HEK293T (cell line): ENCODE measurements at places on chromosomes 3 and 15.
A peak's percentile ranks its signal among the peaks of the same experiment; 100 is the strongest.

- no peak for DNase-seq
Measured at GRCh38 chr15:88491158-88491557, 23.6 kb downstream of the MRPS11 start.

- no peak for DNase-seq
Measured at GRCh38 chr3:142706321-142707127, 17.3 kb upstream of the TRPC1 start.

DNA sequence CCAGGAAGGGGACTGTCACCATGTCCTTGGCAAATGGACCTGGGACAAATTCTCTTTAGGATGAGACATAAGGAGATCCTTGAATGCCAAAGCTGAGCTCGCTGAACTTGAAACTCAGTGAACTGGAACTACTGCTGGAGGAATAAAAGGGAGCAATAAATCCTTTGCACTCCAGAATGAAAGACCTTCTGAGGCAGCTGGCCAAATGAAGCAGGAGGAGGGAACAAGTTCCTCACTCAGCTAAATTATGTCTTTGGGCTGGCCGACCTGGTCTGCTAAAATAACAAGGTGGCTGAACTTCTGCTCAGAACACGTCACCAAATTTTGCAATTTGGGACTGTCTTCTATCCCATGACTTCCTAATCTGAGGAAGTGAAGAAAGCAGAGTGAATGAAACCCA, 314.7 kb downstream of the LPP start:
- peak; percentile 6 for DNase-seq

DNA sequence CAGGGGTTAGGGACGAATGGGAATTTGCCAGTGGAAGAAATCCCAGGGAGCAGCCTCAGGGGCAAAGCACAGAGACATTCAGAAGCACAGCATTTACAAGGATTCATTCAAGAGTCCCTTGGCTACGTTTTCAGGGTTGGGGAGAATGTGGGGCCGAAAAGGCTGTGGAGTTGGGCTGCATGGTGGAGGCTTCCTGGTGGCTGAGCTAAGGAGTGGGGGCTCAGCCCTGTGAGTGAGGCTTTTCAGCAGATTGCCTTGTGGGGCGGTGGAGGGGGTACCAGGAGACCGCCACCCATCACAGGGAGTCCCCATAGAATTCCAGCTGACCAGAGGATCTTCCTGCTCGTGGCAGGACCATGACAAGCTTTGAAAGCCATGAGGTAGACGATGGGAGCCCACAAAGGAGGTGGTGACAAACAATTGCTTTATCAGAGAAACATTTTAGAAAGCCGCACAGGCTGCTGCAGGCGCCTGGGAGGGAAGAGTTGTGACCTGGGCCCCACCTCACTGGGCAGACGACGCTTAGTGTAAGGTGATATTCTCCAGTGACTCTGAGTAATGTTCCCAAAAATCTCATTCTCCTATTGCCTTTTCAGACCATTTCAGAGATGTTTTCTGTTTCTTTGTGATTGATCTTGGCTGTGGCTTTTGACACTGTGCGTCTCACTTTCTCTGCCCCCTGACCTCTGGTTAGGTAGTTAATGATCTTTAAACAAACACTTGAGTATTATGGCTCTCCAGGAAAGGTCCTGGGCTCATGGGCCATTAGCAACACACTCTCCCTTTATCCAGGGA, 128.0 kb downstream of the DNAJB8 start:
- DNase-seq, result peak; percentile 23

- no peak for DNase-seq
Measured at GRCh38 chr3:100634493-100635272, 25.3 kb downstream of the ADGRG7 start.

- no peak for DNase-seq
Measured at GRCh38 chr15:36251450-36251849, 328.0 kb upstream of the CDIN1 start.

- DNase-seq, result no peak
Measured at GRCh38 chr3:152638707-152639450, 196.1 kb upstream of the P2RY1 start.
